Effector CD8-positive, alpha-beta T cell (primary cell): ENCODE measurements at places on chromosomes 4 and X.
A peak's percentile ranks its signal among the peaks of the same experiment; 100 is the strongest.

DNA sequence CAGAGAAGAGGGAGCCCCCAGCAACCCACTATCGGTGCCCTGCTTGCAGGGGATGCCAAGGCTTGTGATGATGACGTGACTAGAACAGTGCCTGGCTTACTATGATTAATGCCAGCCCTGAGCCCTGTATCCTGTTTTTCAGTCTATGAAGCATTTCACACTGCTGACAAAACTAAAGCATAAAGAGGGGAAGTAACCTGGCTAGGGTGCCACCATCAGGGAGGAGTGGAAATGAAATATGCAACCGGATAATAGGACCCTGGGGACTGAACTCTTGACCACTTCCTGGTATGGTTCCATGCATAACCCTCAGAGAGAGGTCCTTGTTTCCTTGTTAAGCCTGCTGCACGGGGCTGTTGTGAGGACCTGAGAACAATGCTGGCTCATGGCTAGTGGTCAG, 50.3 kb downstream of the MED28 start:
- DNase-seq, result no peak

DNA sequence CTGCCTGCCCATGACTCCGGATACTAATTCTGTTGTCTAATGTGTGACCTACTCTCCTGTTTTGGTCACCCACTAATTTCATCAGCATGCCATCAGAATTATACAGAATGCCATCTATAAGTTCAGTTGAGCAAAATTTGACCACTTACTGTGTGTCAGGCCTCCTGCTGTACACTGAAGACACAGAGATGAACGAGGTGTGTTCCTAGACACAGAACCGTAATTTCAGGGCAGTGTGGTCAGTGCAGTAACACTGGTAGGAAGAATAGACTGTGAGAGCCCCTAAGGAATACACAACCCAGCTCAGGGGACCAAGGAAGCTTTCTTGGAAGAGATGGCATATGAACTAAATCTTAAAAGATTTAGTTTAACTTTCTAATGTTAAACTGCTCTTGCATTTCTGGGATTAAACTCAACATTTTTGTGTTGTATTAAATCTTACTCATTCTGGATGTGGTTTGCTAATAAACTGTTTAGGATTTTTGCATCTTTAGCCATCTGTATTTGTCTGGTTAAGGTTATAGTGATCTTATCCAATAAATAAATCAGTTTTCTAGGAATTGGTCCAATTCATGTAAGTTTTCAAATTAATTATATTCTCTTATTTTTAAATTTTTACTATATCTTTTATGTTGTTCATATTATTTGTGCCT, 34.3 kb downstream of the KANTR start:
- DNase-seq, result no peak

DNA sequence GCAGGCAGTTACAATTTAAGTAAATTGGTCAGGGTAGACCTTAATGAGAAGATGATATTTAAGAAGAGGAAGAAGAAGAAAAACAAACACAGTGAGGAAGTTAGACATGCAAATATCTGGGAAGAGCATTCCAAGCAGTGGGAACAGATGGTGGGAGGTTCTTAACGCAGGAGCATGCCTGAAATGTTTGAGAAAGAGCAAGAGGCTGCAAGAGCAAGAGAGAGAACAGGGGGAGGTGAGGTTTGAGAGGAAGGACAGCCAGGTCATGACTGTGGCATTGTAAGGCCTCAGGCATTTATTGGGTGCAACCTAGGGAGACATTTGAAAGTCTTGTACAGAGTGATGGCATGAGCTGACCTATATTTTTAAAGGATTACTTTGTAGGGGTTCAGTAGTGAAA, 136.0 kb downstream of the UGT8 start:
- no peak for DNase-seq

DNA sequence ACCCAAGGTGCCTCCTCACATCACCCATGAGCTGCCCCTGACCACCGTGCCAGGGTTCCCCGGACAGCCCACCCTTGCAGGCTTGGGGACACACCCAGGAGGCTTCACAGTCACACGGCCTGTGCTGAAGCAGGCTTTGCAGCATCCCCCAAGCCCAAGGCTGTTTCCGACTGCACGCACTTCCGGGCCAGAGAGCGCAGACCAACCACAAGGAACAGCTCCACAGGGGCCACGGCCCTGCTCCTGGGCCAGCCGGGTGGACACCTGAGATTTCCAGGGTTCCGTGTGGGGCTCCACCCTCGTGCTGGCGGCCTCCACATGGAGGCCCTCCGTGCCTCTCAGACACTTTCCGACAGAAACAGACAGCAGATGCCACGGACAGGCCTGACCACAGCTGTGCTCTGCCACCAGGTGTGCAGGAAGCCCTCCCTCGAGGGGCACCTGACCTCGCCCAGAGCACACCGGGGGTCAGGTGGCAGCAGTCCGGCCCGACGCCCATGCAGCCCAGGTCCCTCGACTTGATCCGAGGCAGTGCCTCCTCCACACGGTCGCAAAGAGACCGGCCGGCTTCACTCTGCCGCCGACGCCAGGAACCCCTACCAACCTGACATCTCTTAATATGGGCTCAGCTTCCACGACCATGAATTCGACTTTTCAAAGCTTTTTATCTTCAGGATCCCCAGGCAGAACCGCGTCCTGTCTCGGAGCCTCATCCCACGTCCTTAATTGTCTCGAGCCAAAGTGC, 8.0 kb downstream of the CTBP1 start:
- DNase-seq, result no peak

- no peak for DNase-seq
These were observed 20.9 kb upstream of the PRSS12 start for GRCh38 chr4:118373614-118374255.

GRCh38 chr4:181819946-181820345, 423.3 kb upstream of the TENM3 start:
- DNase-seq, result no peak

- peak; percentile 89 for DNase-seq
These were observed at the start of gene ADD1 for GRCh38 chr4:2843263-2843940. Gene ADD1 (plus strand): TSS chr4:2843844. CDS start chr4:2875916, 32,072 bp downstream.

DNA sequence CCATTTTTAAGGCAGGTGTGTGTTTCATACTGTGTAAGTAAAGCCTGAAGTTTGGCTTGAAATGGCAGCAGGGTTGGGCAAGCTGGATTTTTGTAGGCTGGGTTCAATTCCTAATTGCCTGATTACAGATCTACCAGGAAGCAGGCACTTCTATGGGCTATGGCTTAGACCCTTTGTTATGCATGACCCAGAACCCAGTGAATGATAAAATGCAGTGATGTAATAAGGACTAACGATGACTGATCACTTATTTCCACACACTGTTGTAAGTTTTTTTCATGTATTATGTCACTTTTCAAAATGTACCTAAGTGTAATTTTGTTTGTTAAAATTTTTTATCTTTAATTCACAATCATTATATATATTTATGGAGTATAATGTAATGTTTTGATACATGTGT, 8.6 kb downstream of the LANCL3 start:
- DNase-seq, result no peak

GRCh38 chr4:107885865-107886264, 45.5 kb upstream of the CYP2U1 start:
- DNase-seq, result no peak
